Bladder microvascular endothelial cell (primary cell): ENCODE measurements at places on chromosomes 1 and 21. TPM values are rescaled to one million over a fixed set of nuclear protein-coding genes. Genes with fewer than 3 reads are reported as not detected.

The FAM72C gene
- total RNA-seq: 0.16 and 0.94 TPM in 2 replicates

The RGS8 gene
- total RNA-seq: under 0.01 TPM in 1 of 2 replicates, not detected in the other

The COL11A1 gene
- total RNA-seq: under 0.01 and 0.25 TPM in 2 replicates

The TSPAN2 gene
- 0.81 and 8.1 TPM in 2 replicates for total RNA-seq

The ANKRD34A gene
- 0.13 and 0.32 TPM in 2 replicates for total RNA-seq

The RGS18 gene
- not detected in 2 replicates for total RNA-seq

The CD58 gene
- 7.3 and 20.0 TPM in 2 replicates for total RNA-seq

The CLK2 gene
- total RNA-seq: 15.5 and 45.7 TPM in 2 replicates

The FLG2 gene
- not detected in 2 replicates for total RNA-seq

The LRRC39 gene
- total RNA-seq: 0.16 and 0.19 TPM in 2 replicates

The MNDA gene
- total RNA-seq: not detected in 2 replicates

The ASCL5 gene
- not detected in 2 replicates for total RNA-seq

The EIF4G3 gene
- total RNA-seq: 19.4 and 50.8 TPM in 2 replicates

The LRRC38 gene
- total RNA-seq: 1.4 TPM in 1 of 2 replicates, not detected in the other

The CYP4Z1 gene
- total RNA-seq: 0.19 TPM in 1 of 2 replicates, not detected in the other

The TTC22 gene
- not detected in 2 replicates for total RNA-seq

The OR2T33 gene
- not detected in 2 replicates for total RNA-seq

The FCRL2 gene
- not detected in 2 replicates for total RNA-seq

The TLR5 gene
- 0.06 and 0.16 TPM in 2 replicates for total RNA-seq

The GJA4 gene
- 2.6 and 130 TPM in 2 replicates for total RNA-seq

The CA6 gene
- not detected in 2 replicates for total RNA-seq

The CATSPERE gene
- total RNA-seq: 0.65 and 1.3 TPM in 2 replicates

The SPRR2E gene
- total RNA-seq: not detected in 2 replicates

The TNFAIP8L2 gene
- 0.16 TPM in 1 of 2 replicates, not detected in the other for total RNA-seq

The MASP2 gene
- not detected in 2 replicates for total RNA-seq

The TINAGL1 gene
- total RNA-seq: 331 and 542 TPM in 2 replicates

The SRGAP2 gene
- 58.8 and 125 TPM in 2 replicates for total RNA-seq

The FAM151A gene
- total RNA-seq: not detected in 2 replicates

The UBL4B gene
- total RNA-seq: not detected in 2 replicates

The CLIC6 gene
- total RNA-seq: not detected in 2 replicates

The IGSF9 gene
- total RNA-seq: not detected in 2 replicates

The COP1 gene
- 42.7 and 55.3 TPM in 2 replicates for total RNA-seq

The OR6N1 gene
- total RNA-seq: not detected in 2 replicates
